ENCODE measurements at places on chromosomes 1 and 21.

DNA sequence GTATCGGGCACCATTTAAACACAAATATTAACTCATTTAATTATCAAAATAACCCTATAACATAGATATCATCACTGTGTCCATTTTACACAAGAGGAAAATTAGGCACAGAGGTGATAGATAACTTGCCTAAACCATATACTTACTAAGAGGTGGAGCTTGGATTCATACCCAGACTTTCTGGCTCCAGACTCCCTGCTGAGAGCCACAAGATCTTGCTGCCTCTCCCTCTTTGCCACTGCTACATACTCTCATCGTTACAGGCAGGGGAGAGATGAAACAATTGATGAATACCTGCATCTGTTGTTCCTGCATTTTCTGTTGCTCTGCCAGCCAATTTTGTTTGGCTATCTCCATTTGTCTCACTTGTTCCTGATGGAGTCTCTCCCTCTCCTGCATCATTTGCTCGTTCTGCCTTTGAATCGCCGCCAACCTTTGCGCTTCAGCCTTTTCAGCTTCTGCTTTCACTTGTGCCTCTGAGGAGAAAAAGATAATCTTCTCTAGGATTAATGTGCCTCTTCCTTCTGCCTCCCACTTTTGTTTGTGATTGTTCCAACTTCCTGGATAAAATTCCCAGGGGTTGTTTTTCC lies 10.6 kb downstream of the GBP5 start:
- no peak overlapping the region for H3K4me3 ChIP-seq
- H3K27me3 ChIP-seq: no peaks in the 10 kb centered on the region
- H3K27ac ChIP-seq: no peak overlapping the region
- DNase-seq: peak; percentile 25
- H3K36me3 ChIP-seq: no peaks in the 10 kb centered on the region
- H3K4me1 ChIP-seq: peaks cover 2% of the 10 kb centered on the region

DNA sequence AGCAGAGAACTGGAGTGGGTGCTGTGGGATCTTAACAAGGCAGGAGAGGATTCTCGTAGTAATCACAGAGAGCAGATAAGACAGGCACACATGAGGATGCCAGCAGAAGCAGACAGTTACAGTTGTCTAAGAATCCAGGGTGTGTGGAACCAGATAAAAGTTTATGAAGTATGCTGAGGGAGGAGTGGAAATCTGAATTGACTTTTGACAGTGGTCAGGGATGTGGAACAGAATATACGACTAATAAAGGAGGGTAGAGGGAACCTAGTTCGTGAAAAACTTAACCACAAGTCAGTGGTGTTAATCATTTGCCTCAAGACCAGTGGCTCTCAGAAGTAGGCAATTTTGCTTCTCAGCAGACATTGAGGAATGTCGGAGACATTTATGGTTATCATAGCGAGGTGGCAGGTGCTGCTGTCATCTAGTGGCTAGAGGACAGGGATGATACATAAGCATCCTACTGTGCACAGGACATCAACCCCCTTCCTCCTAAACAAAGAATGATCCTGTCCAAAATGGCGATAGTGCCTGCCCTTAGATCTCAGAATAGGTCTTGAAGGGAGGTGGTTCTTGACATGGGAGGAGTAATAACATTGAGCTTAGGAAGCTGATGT lies 3.0 kb downstream of the LRRC8D start:
- H3K27ac ChIP-seq: no peak overlapping the region
- H3K4me1 ChIP-seq: no peaks in the 10 kb centered on the region
- DNase-seq: no peak
- no peaks in the 10 kb centered on the region for H3K36me3 ChIP-seq
- peak overlapping the region; percentile 62 for H3K4me3 ChIP-seq

- H3K27ac ChIP-seq: no peak overlapping the region
- no peak for DNase-seq
- H3K4me3 ChIP-seq: no peak overlapping the region
- no peaks in the 10 kb centered on the region for H3K36me3 ChIP-seq
Measured at GRCh38 chr1:12573015-12573825, 44.8 kb downstream of the DHRS3 start.

DNA sequence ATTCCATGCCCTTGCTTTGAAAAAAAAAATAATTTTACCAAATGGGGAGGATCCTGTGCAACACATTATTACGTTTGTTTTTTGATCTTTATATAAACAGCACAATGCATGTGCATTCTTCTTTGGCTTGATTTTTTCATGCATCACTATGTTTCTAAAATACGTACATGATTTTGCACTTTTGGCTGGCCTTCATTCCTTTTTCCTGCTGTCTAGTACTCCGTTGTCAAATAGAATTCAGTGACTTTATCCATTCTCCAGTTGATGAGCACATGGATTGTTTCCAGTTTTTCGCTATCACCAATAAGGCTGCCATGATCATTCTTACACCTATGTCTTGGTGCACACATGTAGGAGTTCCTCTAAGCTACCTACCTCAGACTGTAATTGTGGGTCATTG lies 63.0 kb upstream of the ID3 start:
- H3K27ac ChIP-seq: no peak overlapping the region
- peaks cover 26% of the 10 kb centered on the region for H3K27me3 ChIP-seq
- H3K36me3 ChIP-seq: no peaks in the 10 kb centered on the region
- no peaks in the 10 kb centered on the region for H3K4me1 ChIP-seq
- H3K4me3 ChIP-seq: no peak overlapping the region

DNA sequence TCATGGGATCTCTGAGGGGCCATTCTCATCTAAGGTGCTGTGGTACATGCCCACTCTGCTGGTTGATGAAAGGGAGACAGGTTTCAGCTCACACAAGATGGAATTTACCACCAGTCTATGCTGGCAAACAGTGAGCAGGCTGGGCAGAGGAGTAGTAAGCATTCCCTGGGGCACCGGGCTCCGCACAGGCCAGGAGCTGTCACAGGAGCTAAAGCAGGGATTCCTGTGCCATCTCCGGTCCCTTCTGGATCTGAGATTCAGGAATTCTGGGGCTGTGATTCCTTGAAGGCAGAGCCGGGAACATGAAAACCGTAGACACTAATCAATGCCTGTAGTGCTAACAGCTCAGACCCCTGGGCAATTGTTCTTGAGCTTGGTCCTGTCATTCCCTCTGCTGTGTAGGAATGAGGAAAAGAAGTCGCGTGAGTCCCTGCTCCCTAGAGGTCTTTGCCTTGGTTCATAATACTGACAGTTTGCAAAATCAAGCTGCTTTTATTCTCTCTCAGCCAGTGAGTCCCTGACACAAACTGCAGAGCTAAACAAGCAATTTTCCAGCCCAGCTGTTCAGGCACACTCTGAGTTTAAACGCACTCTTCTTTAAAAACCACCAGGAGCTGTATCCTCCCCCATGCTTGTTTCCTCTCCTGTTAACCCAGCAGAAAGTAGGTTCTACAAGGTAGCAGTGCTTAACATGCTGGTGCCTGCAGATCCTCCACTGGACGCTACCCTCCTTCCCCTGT lies 52.5 kb downstream of the MDM4 start:
- no peak for DNase-seq
- no peak overlapping the region for H3K27ac ChIP-seq
- no peaks in the 10 kb centered on the region for H3K27me3 ChIP-seq
- H3K36me3 ChIP-seq: no peaks in the 10 kb centered on the region
- no peak overlapping the region for H3K4me3 ChIP-seq
- H3K4me1 ChIP-seq: no peaks in the 10 kb centered on the region

DNA sequence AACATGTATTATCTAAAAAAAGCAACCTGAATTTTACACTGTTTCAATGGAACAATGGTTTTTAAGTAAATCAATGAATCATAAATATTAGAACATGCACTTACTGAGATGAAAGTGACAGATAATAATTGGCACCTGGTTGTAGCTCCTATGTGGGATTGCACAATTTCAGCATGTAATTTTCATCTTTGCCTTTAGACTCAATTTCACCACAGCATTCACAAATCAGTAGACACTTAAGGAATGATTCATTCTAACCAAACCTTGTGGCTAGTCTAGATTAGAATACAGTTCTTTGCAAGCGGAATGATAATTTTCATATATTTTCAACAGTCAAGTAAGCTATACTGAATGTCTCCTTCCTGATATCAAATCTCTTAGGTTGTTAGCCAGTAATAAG lies 853.4 kb downstream of the KCNT2 start:
- no peaks in the 10 kb centered on the region for H3K4me1 ChIP-seq
- no peak overlapping the region for H3K4me3 ChIP-seq
- H3K36me3 ChIP-seq: no peaks in the 10 kb centered on the region
- peak; percentile 38 for DNase-seq
- no peak overlapping the region for H3K27ac ChIP-seq

DNA sequence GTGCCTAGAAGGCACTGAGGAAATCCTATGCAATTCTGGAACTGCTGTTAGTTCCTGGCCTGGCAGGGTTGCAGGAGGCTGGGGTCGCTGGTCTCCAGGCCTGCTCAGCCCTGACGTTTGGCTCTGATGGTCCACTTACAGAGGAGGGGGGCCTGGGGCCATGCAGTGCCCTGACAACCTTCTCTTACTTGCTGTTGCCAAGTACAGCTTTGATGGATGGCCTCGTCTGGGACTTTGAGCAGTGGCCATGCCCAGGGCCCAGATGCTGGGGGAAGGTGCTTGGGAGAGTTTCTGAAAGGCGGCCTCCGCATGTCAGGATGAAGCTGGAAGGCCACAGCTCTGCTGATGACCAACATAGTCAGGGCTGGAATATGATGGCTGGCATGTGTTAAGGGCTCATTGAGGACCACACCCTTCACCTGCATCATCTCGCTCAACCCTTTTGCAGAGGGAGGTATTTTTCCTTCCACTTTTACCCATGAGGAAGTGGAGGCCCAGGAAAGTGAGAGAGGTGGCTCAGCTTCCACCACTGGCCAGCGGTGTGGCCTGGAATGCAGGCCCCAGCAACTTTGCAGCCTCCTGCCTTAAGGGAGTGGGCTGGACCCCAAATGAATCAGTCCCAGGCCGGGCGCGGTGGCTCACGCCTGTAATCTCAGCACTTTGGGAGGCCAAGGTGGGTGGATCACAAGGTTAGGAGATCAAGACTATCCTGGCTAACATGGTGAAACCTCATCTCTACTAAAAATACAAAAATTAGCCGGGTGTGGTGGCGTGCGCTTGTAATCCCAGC lies 34.7 kb upstream of the LRRC3 start:
- no peaks in the 10 kb centered on the region for H3K36me3 ChIP-seq
- no peak overlapping the region for H3K4me3 ChIP-seq
- no peaks in the 10 kb centered on the region for H3K27me3 ChIP-seq
- no peaks in the 10 kb centered on the region for H3K4me1 ChIP-seq
- no peak overlapping the region for H3K27ac ChIP-seq

DNA sequence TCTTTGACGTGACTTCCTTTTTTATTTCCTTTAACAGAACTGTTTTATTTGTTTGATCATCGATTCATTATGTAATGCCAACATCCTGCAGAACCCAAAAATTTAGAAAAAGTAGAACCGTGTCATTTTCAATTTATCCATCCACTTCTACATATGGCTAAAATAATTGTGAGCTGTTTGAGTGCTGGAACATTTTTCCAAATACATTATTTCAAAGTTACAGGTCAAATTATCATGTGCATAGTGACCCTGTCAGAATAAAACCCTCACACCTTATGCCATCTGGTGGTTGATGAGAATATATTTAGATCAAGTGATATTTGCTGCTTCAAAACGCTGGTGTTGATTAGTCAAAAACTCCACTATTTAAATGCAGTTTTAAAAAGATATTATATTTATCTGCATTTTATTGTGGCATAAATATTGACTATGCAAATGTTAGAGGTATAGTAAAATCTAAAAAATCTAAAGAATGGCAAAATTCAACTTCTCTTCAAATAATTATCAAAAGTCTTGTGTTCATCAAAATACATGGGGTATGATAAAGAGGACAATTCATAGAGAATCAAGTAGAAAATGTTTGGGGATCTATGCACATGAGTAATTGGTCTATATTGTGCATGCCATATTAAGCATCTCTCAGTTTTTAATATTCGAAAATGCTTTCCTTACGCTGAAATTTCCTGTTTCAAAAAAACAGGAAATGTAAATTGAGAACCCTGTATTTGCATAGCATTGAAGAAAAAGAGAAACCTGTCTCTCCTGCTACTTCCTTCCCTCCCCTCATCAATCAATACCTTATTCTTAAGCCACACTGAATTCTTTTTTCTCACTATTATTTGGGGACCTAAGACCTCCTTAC lies 39.7 kb downstream of the UBE2U start:
- H3K4me1 ChIP-seq: peaks cover 4% of the 10 kb centered on the region
- no peaks in the 10 kb centered on the region for H3K36me3 ChIP-seq
- no peak overlapping the region for H3K4me3 ChIP-seq
- no peaks in the 10 kb centered on the region for H3K27me3 ChIP-seq
- peak; percentile 80 for DNase-seq
- H3K27ac ChIP-seq: no peak overlapping the region

DNA sequence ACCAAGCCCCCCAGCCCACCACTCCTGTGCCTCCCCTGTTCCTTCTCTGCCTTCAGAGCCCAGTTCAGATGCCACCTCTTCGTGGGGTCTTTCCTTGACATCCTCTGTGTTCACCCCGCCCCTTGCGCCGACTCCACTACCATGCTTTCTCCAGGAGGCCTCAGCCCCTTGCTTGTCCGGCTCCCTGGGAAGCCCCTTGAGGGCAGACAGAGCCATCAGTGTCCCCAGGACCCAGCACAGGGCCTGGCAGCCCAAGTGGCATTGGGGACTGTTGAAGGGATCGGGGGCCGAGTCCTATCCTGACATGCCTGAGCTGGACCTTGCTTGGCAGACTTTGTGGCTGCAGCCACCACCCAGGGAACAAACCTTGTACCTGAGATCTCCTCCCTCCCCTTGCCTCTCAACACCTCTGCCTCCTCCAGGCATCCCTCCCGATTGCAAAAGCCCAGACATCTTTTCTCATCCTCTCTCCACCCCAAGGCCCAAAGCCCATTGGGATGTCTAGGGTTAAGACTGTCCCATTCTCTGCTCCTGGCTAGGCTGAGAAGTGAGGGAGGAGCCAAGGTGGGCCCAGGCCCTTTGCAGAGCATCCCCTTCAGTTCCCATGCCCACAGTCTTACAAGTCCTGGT lies 3.4 kb downstream of the CLDN19 start:
- H3K27me3 ChIP-seq: no peaks in the 10 kb centered on the region
- no peak for DNase-seq
- no peak overlapping the region for H3K4me3 ChIP-seq
- no peak overlapping the region for H3K27ac ChIP-seq
- no peaks in the 10 kb centered on the region for H3K4me1 ChIP-seq
- H3K36me3 ChIP-seq: no peaks in the 10 kb centered on the region

- no peak overlapping the region for H3K4me3 ChIP-seq
- no peak for DNase-seq
- H3K4me1 ChIP-seq: peaks cover 28% of the 10 kb centered on the region
- no peaks in the 10 kb centered on the region for H3K36me3 ChIP-seq
Measured at GRCh38 chr1:183239220-183239742, 53.2 kb downstream of the LAMC2 start.

- H3K27ac ChIP-seq: no peak overlapping the region
- H3K4me1 ChIP-seq: no peaks in the 10 kb centered on the region
- no peaks in the 10 kb centered on the region for H3K27me3 ChIP-seq
- DNase-seq: no peak
- H3K36me3 ChIP-seq: no peaks in the 10 kb centered on the region
Measured at GRCh38 chr1:231940116-231940515, 313.5 kb downstream of the DISC1 start.
